ENCODE measurements at places on chromosomes 6 and 20.

- DNase-seq, result no peak
These were observed 21.6 kb downstream of the ADGRG6 start for GRCh38 chr6:142323377-142323776.

DNA sequence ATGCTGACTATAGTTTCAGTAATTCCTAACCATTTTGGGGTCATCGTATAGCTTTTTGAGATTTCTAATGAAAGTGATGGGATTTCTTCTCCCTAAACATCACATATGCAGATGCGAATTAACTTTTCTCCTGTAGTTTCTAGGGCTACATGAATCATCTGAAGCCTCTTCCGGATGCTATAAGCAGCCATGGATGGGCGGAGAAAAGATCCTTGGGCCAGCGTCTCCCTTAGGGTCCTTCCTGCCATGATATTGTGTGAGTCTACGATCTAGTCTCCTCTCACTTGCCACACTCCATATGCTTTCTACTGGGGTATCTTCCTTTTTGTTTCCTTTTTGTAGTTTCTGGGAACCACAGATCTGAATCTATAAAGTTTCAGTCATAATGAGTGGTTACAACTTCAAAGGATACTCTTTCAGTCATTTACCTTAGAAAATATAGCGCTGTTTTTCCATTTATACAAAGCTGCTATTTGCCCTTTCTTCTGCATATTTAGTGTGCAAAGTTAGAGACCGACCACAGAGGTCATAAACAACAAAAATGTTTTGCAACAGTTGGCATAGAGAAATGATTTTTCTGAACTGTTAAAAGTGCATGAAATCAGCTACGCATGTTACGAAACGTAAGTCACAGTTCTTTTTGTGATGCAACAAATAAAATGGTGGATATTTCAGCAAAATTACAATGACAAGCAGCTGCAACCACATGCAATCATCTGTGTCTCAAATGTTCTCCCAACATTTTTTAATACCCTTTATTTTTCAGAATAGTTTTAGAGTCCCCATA, 396.2 kb upstream of the SLC35B3 start:
- DNase-seq, result no peak

DNA sequence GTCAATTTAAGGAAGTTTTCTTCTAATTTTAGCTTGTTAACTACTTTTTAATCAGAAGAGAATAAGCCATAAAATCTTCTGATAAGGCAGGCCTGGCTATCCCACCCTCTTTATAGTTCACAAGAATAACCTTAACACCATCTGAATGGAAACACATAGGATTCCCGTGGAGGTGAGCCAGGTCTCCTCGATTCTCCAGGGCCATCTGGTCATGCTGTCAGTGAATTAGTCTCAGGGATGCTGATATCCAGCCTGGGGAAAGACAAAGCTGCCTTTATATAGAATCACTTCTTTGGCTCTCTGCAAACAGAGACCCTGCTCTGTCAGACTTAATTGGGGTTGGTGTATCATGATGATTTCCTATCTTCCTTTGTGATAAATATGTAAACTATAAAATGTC, 30.1 kb upstream of the TAGAP start:
- DNase-seq, result no peak

GRCh38 chr6:6790891-6791290, 202.4 kb downstream of the LY86 start:
- DNase-seq, result no peak

DNA sequence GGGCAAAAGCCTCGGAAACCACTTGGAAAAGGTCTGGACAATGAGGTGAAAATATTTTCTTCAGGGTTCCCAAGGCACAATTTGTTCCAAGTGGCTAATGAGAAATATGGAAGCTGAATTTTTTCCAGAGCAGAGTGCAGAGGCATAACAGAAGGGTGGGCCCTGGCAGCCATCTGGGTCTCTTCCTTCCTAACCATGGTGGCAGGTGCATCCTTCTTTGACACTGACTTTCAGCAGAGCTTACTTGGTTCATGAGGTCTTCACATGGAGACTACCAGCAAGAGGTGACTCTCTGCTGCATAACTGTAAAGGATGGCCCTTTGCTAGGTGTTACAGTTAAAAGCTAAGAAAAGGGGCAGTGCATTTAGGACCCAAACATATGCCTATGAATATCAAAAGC, 522.9 kb downstream of the KIF16B start:
- no peak for DNase-seq

DNA sequence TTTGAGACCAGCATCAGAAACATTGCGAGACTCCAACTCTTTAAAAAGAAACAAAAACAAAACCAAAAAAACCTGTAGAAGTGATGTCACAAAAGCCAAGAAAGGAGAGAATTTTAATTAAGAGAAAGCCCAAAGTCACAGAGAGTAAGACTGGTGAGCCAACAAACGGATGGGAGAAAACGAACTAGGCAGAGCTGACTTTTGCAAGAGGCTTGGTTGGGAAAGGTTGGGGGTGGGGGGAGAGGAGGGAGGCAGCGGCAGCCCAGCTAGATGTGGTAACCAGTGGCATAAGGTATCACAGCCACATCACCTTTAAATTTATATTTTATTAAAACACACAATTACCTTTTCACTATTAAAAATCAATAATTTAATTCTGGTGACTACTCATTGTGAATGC, 23.5 kb downstream of the NOL7 start:
- DNase-seq, result no peak

DNA sequence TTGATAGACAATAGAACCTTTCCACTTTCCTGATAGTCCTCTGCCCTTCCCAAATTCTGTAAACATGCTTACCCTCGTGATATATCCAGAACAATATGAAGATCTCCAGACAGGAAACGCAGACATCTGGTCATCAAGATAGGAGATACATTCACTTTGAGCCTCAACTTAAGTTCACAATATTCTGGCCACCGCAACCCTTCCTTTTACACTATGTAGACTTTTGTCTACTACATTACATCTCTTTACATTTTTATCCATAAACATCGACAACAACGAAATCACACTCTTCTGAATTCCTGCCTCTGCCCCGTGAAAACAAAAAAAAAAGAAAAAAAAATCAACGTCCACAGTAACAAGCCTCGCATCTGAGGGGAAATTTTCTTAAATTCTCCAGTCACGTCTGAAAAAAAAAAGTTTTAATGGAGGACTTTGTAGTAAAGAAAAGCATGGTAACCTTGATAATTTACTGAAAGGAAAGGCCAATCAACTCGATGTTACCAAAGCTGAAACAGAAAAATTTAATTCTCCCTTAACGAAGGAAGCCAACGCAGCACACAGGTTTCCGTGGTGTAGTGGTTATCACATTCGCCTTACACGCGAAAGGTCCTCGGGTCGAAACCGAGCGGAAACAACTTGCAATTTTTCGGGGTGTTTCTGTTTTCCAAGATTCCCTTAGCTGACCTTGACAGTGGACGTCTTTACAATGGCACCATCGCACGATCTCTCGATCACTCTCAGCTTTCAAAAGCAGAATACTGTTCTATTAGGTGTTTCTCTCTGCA, 21.8 kb downstream of the POM121L2 start:
- DNase-seq, result no peak
